Pons (tissue), 1 donor: ENCODE measurements at places on chromosomes 5 and 9.

- DNase-seq = no peak
Measured at GRCh38 chr5:134462047-134462575, 50.4 kb upstream of the CDKN2AIPNL start.

DNA sequence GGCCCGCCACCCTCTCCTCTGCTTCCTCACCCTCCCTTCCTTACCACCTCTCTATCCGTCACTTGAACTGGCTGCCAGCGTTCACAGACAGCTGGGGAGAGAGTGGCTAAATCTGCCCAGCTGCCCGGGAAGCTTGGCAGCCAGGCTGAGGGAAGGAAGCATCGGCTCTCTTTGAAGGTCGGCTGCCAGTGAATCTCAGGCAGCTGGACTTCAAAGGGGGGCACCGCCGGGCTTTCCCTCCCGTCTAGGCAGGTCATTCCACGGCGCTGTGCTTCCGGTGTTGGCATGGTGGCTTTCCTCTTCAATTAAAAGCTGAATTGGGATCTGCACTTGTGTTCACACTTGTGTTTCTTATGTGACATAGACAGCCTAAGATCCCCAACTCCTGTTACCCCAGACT lies 174.0 kb downstream of the GDNF start:
- DNase-seq = peak; percentile 61

DNA sequence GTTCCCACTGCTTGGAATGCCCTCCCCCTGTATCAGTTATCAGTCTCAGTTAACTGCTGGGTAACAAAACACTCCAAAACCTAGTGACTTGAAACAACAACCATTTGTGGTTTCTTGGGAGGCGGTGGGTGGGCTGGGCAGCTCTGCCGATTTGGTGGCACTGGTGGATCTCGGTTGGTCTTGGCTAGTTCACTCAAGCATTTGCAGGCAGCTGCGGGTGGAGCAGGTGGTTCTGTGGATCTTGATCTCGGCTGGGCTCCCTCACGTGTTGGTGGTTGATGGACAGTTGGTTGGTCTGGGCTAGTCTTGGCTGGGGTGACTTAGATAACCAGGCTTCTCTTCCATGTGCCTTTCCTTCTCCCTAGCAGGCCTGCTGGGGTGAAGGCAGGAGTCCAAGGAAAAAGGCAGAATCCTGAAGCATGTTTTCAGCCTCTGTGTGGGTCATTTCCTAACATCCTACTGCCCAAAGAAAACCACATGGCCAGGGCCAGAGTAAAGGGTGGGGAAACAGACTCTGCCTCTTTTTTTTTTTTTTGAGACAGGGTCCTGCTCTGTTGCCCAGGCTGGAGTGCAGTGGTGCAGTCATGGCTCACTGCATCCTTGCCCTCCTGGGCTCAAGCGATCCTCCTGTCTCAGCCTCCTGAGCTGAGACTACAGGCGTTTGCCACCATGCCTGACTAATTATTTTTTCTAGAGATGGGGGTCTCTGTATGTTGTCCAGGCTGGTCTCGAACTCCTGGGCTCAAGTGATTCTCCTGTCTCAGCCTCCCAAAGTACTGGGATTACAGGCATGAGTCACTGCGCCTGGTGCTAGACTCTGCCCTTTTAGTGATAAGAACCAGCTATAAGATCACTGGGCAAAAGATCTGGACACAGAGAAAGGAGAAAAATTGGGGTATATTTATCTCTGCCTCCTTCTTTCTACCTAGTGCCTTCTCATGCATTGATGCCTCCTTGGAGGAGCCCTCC lies 183.7 kb downstream of the RGS3 start:
- DNase-seq = no peak

DNA sequence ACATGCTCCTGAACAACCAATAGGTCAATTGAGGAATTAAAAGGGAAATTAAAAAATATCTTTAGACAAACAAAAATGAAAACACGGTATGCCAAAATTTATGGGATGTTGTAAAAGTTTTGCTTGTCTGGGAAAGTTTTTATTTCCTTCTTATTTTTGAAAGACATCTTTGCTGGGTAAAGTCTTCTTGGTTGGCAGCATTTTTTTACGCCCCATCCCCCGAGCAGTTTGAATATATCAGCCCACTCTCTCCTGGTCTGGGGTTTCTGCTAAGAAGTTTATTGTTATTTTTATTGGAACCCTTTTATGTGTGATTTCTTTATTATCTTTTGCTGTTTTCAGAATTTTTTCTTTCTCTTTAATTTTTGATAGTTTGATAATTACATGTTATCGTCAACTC lies 16.3 kb downstream of the XRCC4 start:
- DNase-seq = no peak

- DNase-seq = peak; percentile 46
Measured at GRCh38 chr5:170638454-170639220, 134.8 kb downstream of the KCNIP1 start.
